Panc1 (cell line): ENCODE measurements at places on chromosomes 5 and 9.

- no peak for DNase-seq
Measured at GRCh38 chr9:77013206-77013931, 6.1 kb upstream of the FOXB2 start.

GRCh38 chr5:74673011-74673790 lies 11.8 kb upstream of the HEXB start:
- DNase-seq: no peak

GRCh38 chr9:110835404-110835803 lies 166.8 kb downstream of the MUSK start:
- no peak for DNase-seq

- no peak for DNase-seq
Measured at GRCh38 chr5:95599252-95599651, 20.6 kb upstream of the GPR150 start.

DNA sequence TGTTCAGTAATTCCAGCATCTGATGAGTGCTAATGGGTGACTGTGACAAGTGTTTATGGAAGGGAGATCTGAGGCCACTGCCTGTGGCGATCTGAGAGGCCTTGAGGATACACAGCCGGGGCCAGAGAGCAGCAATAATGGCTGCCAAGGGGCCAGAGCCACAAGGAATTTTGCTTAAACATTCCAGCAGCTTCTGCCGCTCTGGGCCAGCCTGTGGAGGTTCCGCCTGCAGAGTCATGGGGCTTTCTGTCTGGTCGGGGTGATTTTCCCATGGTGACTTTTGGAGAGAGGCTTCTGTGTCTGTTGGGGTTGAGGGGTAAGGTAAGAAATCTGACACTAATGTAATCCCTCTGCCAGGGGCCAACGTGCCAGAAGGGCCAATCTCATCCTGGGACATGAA lies 353.5 kb downstream of the ADAMTS6 start:
- DNase-seq: no peak

DNA sequence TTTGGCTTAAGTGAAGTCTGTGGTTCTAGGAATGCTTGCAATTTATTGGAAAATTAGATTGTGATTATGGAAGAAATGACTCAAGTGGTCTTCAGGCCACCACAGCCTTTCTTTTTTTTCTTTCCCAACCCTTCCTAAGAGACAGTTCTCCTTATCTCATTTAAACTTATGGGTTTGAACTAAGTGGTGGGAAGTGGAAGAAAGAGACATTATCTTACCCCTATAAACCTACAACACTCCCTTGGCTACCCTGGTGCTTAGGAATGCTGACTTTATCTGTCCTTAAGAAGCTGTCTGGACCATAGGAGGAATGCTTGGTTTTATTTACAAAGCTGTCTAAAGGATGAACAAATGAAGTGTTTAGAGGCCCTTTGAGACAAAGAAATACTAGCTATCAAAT lies 5.1 kb upstream of the ERAP1 start:
- no peak for DNase-seq

- DNase-seq: no peak
Measured at GRCh38 chr9:16434526-16434925, 435.9 kb downstream of the BNC2 start.

GRCh38 chr5:180470966-180471582 lies 23.1 kb upstream of the CNOT6 start:
- peak; percentile 46 for DNase-seq

DNA sequence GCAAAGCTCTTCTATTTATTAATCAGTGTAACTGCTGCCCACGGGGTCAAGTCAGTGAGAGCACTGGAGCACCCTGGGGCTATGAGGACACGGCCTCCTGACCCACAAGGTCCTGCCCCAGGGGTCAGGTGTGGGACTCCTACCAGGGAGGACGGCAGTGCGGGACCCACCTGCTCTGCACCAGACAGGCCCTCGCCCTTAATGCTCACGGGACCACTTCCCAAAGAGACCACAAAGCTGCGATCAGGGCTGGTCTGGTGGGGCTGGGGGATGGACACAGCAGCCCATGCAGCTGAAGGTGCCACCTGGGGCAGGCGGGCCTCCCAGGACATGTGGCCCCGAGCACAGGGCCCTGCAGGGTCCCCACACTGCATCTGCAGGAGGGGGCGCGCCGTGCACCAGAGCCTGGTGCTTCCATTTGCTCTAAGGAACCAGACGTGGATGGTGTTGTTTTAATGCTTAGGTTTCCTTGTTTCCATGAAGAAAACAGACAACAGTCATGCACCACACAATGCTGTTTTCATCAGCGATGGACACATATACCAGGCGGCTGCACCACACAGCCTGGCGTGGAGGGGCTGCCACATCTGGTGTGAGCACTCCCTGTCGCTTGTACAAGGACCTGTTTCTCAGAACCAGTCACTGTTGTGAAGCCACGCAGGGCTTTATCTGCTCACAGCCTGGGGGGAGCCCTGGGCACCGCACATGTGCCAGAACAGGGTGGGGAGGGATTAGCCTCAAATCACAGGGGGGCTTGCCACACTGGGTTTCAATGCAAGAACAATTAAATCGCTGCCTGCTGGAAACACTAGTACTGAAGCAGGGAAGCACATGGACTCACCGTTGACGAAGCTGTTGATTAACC lies 22.6 kb downstream of the CLPTM1L start:
- no peak for DNase-seq

DNA sequence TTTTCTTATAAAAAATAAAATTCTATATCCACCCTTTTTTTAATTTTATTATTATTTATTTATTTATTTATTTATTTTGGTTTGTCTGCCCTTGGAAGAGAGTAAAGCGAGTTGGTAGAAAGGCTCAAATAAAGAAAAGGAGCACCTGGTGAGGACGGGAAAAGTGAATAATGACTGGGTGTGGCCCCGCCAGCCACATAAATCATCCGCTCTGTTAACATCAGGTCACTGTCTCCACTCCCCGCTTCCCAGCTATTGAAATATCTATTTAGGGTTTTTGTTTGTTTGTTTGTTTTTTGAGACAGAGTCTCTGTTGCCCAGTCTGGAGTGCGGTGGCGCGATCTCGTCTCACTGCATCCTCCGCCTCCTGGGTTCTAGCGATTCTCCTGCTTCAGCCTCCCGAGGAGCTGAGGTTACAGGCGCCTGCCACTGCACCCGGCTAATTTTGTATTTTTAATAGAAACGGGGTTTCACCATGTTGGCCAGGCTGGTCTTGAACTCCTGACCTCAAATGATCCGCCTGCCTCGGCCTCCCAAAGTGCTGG lies 844 bp downstream of the POLR3G start:
- no peak for DNase-seq

GRCh38 chr9:37792122-37792521 lies 7.3 kb upstream of the EXOSC3 start:
- DNase-seq: no peak

GRCh38 chr9:126641118-126641851 lies 27.6 kb downstream of the LMX1B start:
- DNase-seq: no peak

DNA sequence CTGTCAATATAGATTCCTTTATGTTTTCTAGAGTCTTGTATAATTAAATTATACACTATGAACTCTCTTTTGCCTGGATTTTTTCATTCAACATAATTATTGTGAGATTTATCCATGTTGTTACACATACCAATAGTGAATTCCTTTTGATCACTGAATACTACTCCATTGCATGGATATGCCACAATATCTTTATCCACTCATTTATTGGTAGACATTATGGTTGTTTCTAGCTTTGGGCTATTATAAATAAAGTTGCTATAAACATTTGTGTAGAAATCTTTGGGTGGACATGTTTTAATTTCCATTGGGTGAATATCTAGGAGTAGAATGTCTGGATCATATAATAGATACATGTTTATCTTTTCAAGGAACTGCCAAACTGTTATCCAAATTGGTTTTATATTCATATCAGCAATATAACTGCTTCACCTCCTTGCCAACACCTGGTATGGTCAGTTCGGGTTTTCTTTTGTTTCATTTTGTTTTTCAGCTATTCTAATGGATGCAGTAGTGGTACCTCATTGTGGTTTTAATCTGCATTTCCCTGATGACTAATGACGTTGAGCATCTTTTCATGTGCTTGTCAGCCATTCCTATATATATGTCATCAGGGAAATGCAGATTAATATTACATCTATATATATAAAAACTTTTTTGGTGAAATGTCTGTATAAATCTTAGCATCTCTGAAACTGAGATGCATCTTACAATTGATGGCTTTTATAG lies 32.1 kb upstream of the TCF7 start:
- DNase-seq: no peak

DNA sequence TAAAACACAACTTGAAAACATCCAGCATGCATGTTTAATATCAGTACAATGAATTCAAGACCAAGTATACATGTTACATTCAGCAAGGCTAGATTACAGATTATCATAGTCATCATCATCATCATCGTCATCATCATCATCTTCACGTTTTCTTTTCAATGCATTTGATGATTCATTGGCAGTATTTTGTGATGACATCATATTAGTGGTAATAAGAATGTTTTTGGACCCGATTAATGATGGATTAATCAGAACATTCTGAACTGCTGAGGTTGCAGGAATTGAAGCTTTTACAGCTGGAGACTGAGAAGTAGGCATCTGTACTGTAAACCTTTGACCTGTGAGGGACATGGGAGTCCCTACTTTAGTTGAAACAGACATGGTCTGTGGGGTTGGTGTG lies 4.5 kb downstream of the AK6 start:
- DNase-seq: no peak

GRCh38 chr5:147648597-147648996 lies 133.9 kb downstream of the JAKMIP2 start:
- DNase-seq: no peak
